ENCODE measurements at places on chromosomes 1 and 21. TPM values are rescaled to one million over a fixed set of nuclear protein-coding genes. Genes with fewer than 3 reads are reported as not detected.

MX2 gene
- 1.3 TPM for polyA plus RNA-seq

ARMH1 gene
- polyA plus RNA-seq, result 6.3 TPM

PLEKHG5 gene
- polyA plus RNA-seq, result 22.8 TPM

PM20D1 gene
- 0.41 TPM for polyA plus RNA-seq

DMBX1 gene
- 0.06 TPM for polyA plus RNA-seq

Measured in left lung (tissue), 14 donors.